GM12878 (cell line): ENCODE measurements at places on chromosomes 2 and 18. TPM values are rescaled to one million over a fixed set of nuclear protein-coding genes. Genes with fewer than 3 reads are reported as not detected.

The UGT1A10 gene
- not detected in 2 replicates for polyA plus RNA-seq

The UGT1A6 gene
- not detected in 2 replicates for polyA plus RNA-seq

The XIRP2 gene
- polyA plus RNA-seq, result not detected in 2 replicates

The CXCR2 gene
- polyA plus RNA-seq, result 0.09 and 0.23 TPM in 2 replicates

The GAREM2 gene
- polyA plus RNA-seq, result 0.21 and 0.38 TPM in 2 replicates

The CPS1 gene
- 0.32 and 0.49 TPM in 2 replicates for polyA plus RNA-seq

GRCh38 chr2:232418056-232418455 lies 11.4 kb downstream of the ALPG start:
- DNase-seq, result no peak

DNA sequence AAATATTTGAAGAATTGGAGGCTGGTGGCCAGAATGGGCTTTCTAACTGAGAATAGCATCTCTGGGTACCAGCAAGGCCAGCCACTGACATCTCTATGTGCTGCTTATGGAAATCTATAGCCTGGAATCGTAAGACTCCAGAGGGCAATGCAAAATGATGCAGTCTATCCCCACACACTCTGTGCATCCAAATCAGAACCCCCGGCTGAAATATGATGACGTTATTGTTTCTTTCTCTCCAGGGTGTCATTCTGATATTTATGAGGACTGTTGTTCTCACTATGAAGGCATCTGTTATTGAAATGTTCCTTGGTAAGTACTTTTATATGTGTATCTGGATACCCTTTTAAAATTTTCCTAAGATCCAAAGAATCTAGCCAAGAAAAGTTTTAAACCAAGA lies 19.6 kb downstream of the VIT start:
- no peak for DNase-seq

- DNase-seq, result no peak
Measured at GRCh38 chr2:190948671-190949070, 65.3 kb downstream of the STAT1 start.

DNA sequence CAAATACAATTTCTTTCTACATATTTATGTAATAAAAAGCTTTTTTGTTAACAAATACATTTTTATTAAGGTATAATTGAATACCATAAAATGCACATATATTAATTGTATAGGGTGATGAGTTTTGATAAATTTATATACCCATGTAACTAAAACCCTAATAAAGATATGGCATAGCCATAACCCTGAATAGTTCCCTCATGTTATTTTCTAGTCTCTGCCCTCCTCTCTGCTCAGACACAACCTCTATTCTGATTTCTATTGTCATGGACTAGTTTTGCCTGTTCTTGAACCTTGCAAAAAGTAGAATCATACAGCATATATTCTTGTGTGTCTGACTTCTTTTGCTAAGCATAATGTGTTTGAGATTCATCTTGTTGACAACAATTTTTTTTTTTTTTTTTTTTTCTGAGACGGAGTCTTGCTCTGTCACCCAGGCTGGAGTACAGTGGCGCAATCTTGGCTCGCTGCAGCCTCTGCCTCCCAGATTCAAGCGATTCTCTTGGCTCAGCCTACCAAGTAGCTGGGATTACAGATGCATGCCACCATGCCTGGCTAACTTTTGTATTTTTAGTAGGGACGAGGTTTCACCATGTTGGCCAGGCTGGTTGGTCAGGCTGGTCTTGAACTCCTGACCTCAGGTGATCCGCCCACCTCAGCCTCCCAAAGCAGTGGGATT lies 38.6 kb upstream of the ZNF512 start:
- no peak for DNase-seq

GRCh38 chr18:79257480-79257879 lies 138.2 kb upstream of the NFATC1 start:
- no peak for DNase-seq

GRCh38 chr18:354471-354870 lies 86.6 kb upstream of the THOC1 start:
- no peak for DNase-seq

DNA sequence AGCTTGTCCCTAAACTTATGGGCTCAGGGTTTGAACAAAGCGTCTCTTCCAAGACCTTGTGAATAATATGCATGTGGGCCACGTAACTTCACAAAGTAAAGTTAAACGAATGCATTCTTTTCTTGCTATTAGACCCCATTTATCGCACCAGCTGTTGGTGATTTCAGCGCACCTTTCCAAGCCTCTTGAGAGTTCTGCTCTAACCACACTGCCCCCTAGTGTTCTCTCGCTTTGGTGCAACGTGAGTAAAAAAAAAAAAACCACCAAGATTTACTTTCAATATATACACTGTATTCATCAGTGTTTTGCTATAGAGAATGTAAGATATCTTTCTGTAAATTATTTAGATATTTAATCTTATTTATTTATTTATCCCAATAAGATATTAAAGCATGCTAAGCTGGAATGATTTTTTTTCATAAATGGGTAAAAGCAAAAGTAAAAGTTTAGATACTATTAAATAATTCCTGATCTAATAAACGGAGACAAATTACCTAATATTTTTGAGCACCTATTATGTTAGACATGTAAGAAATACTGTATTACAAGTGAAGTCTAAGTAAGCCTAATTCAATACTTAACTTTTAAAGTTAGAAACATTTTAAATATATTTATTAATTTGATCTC lies 459.5 kb downstream of the DLGAP1 start:
- peak; percentile 38 for DNase-seq

DNA sequence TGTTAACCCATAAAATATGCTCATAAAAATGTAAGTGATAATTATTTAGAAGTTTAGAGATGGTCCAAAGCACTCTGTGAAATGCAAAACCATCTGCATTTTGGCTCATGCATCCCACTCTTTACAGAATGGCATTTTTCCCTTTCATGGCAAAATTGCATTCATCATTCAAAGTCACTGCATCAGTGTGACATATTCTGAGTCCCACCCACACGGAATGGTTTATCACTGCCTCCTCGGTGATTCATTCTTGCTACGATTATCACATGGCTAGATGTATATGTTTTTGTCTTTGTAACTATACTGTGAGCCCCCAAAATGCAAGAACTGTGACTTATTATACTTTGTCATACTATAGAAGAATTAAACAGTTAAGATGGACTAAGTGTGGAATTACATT lies 293.0 kb downstream of the LRATD1 start:
- no peak for DNase-seq

- peak; percentile 33 for DNase-seq
Measured at GRCh38 chr2:3667151-3667631, 9.2 kb downstream of the ALLC start.

DNA sequence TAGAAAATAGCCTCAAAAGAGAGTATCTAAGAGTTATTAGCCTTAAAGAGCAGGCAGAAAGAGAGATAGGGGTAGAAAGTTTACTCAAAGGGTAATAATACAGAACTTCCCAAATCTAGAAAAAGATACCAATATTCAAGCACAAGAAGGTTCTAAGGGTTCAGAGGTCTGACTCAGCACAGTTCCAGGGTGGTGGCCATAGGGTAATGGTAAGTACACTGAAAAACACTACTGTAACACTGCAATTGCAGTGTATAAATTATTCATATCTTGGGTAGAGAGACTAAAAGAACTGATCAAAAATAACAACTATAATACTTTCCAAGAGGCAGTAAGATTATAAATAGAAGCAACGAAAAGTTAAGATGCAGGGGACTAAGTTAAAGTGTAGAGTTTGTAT lies 115.2 kb downstream of the ROCK1 start:
- no peak for DNase-seq

GRCh38 chr2:59353306-59353921 lies 1112.3 kb upstream of the FANCL start:
- no peak for DNase-seq

GRCh38 chr2:167190053-167190452 lies 301.8 kb downstream of the XIRP2 start:
- DNase-seq, result no peak

- DNase-seq, result no peak
Measured at GRCh38 chr18:77601567-77601966, 351.9 kb downstream of the GALR1 start.

DNA sequence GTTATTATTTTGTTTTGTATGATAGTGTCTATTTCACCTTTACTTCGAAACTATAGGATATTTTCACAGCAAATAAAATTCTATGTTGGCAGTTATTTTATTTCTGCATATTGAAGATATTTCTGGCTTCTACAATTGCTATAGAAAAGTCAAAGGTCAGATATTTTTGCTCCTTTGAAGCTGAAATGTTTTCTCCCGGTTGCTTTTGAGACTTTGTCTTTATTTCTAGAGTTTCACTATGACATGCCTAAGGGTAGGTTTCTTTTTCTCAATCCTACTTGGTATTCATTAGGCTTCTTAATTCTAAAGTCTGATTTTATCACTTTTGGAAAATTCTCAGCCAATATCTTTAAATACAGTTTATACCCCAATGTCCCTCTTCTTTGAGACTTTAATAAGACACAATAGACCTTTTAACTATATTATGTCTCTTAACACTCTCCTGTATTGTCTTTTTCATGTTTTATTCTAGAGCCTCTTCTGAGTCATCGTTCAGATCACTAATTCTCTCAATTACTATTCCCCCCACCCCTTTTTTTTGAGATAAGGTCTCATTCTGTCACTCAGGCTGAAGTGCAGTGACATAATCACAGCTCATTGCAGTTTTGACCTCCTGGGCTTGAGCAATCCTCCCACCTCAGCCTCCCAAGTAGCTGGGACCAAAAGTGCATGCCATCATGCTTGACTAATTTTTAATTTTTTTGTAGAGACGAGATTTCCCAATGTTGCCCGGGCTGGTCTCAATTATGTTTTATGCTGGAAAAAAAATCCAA lies 50.5 kb downstream of the USP37 start:
- DNase-seq, result peak; percentile 37

GRCh38 chr18:48669180-48669675 lies 130.4 kb downstream of the CTIF start:
- DNase-seq, result no peak

DNA sequence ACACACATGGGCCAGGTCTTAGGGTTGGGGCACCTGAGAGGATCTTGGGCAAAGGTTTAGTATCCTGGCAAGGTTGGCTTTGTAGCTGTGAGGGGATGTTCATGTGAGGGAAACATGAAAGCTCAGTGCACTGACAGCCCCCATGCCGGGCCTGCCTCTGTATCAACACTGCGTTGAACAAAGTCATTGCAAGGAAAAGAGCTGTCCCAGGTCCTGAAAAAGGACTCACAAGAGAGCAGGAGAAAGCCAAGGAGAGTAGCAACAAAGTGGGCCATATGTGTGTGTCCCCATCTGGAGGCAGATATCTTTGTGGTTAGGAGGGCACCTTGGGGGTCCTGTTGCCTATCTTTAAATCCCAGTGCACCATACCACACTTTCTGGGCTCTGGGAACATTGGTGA lies 237.8 kb upstream of the THSD7B start:
- DNase-seq, result no peak

GRCh38 chr2:11701751-11702301 lies 31.8 kb upstream of the NTSR2 start:
- peak; percentile 13 for DNase-seq

GRCh38 chr2:113176696-113177355 lies 3.1 kb downstream of the PSD4 start:
- no peak for DNase-seq

GRCh38 chr18:60978338-60978737 lies 354.9 kb upstream of the CDH20 start:
- DNase-seq, result no peak

DNA sequence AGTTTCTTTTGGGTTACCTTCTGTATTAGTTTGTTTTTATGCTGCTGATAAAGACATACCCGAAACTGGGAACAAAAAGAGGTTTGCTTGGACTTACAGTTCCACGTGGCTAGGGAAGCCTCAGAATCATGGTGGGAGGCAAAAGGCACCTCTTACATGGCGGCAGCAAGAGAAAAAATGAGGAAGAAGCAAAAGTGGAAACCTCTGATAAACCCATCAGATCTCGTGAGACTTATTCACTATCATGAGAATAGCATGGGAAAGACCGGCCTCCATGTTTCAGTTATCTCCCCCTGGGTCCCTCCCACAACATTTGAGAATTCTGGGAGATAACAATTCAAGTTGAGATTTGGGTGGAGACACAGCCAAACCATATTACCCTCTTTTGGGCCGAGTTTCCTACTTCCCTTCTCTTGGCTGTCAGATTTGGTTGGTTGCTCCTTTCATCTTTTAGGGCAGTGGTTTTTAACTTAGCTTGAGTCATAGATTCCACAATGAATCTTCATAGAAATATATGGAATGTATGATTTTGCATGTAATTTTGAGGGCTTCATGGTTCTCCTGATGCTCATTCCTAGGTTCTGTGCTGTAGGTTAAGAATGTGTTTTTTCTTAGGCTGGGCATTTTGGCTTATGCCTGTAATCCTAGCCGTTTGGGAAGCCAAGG lies 44.2 kb downstream of the CEP192 start:
- DNase-seq, result no peak

- no peak for DNase-seq
Measured at GRCh38 chr2:213216461-213216860, 65.0 kb upstream of the IKZF2 start.

DNA sequence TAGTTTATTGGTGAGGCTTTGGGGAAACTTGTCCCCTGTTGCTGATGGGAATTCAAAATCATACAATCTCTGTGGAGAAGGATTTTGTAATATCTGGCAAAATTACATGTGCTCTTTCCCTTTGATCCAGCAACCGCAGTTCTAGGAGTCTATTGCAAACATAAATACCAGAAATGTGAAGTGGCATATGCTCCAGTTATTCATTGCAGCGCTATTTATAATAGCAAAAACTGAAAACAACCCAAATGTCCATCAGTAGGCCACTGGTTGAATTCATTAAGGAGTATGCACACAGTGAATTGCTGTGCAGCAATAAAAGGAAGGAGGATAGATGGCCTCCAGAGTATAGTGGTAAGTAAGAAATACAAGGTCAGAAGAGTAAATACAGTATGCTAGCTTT lies 76.5 kb downstream of the HNRNPLL start:
- no peak for DNase-seq

DNA sequence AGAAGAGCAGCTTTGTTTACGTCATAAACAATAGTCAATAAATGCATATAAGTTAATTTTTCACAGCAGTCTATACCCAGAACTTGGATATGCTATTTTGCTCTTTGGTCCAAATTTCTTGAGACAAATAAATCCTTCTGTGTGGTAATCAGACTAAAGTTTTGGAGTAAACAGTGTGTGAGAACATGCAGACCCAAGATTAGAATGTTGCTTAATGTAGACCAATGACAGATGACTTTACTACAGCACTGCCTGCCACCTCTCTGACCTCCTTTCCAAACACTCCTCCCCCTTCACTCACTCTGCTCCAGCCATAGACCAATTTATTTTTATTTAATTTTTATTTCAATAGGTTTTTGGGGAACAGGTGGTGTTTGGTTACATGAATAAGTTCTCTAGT lies 115.3 kb upstream of the TANK start:
- DNase-seq, result no peak

GRCh38 chr2:190679813-190680591 lies 31.1 kb downstream of the NAB1 start:
- peak; percentile 54 for DNase-seq

- DNase-seq, result no peak
Measured at GRCh38 chr2:237109421-237109934, 23.8 kb downstream of the COPS8 start.

DNA sequence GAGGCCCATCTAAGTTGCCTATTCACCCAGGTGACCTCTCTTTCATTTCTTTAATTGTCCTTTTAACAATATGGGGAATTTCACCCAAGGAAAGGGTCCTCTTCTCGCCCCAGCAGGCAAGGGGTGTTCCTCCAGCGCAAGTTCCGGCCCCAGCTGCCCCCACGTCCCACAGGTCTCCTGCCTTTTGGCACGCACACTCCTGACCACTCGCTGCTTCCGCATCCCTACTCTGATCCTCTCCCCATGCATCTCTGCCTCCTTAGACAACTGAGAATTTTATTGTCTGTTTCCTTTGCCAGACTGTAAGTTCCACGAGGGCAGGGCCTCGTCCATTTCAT lies 684 bp upstream of the ARPC2 start:
- no peak for DNase-seq

- no peak for DNase-seq
Measured at GRCh38 chr2:79686884-79687283, 174.0 kb downstream of the CTNNA2 start.
